Stimulated activated CD8-positive, alpha-beta memory T cell treated with anti-CD3 and anti-CD28 coated beads, Interleukin-4, amount 100 ng/mL, for 1 hour (primary cell): ENCODE measurements at places on chromosomes 6 and 20.

DNA sequence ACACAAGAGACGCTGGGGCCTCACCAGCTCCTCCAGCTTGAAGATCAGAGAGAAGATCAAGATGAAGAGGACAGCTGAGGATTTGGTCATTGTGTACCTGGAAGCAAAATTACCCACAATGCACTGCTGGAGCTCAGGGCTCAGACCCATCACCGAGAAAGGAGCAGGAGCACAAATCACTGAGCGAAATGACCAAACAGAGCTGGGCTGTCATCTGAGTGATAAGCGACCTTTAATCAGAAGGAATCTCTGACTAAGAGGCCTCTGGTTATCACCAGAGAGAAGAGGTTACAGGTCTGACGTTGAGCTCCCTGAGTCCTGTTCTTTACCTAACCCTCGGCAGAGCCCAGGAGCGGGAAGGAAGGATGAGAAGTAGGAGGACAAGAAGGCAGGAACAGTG, 47.5 kb upstream of the CDH22 start:
- DNase-seq = no peak

GRCh38 chr6:106659859-106660258, 30.5 kb downstream of the QRSL1 start:
- no peak for DNase-seq

- DNase-seq = no peak
These were observed 32.2 kb downstream of the ATP9A start for GRCh38 chr20:51735728-51736600.

- no peak for DNase-seq
These were observed 271.6 kb downstream of the FARS2 start for GRCh38 chr6:5532941-5533340.

DNA sequence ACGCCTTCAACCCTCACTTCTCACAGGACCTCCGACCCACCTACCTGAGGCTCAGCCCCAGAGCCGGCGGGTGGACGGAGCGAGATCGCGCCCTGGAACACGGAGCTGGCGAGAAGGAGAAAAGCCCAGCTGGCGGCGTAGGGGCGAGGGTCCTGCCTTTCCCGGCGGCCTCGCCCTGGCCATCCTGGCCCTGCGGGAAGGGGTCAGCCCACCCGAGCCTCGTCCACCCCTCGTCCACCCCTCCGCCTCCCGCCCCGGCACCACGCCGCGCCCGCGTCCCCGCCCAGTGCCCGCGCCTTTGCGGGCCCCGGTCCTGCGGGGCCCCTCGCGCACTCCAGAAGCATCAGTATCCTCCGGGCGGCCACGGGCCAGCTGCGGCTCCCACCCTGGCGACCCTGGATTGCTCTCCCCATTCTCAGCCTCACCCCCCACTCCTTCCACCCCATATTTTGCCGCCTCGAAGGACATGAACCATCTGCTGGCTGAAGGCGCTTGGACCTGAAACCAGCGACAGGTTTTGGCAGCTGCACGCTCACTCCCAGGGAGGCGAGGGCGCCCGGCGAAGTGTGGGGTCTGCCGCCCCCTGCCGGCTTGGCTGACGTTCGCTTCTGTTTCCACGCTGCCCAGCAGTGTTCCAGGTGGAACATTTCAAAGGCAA, 65.1 kb downstream of the PLG start:
- DNase-seq = no peak

- no peak for DNase-seq
These were observed at the start of gene RGL2 for GRCh38 chr6:33298773-33299236. TSS of gene RGL2 (minus strand) at chr6:33298942. CDS start at chr6:33298610, 332 bp downstream.

DNA sequence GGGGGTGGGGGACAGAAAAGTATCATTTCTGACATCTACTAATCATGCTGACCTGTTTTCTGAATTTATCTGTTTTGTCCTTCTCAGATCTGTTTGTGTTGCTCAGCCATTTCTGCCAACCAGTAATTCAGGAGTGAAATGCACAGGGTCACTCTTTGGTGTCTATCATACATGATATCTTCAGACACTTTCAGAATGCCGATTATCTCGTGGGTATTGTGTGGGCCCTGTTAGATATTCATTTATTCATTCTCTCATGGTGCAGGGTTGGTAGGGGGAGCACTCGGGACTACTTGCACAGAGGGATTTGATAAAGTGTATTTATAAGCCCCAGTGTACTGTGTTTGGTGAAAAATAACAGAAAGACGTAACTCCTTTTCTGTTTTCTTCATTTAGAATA, 101.2 kb upstream of the CITED2 start:
- DNase-seq = no peak

GRCh38 chr6:98834060-98835031, at the start of gene POU3F2:
TSS of gene POU3F2 (plus strand) at chr6:98834574. CDS start at chr6:98834874, 300 bp downstream.
- DNase-seq = no peak

GRCh38 chr20:62814709-62815065, 2.2 kb upstream of the COL9A3 start:
- no peak for DNase-seq

DNA sequence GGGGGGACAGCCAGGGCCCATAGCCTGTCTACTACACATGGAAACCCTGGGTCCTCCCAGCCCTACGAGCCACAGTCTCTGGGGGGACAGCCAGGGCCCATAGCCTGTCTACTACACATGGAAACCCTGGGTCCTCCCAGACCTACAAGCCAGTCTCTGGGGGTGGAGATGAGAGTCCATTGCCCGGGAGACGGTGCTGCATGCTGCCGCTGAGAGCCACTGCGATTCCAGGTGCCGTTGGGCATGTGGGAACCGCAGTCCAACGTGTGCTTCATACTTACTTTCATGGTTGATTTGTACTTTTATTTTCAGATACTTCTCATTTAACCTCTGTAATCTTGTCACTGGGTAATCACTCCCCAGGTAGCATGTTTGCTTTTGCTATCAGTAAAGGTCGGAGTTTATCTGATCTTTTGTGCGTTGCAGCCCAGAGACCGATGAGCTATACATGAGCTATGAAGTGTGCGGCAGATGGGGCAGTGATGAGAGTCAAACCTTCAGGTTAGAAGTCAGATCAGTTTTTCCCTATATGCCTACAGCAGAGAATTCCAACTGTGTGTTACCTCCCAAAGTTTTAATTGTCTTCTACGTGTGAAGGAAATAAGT, 58.2 kb downstream of the SMOC2 start:
- DNase-seq = no peak

- no peak for DNase-seq
These were observed 215.3 kb downstream of the RNGTT start for GRCh38 chr6:88748141-88748540.

DNA sequence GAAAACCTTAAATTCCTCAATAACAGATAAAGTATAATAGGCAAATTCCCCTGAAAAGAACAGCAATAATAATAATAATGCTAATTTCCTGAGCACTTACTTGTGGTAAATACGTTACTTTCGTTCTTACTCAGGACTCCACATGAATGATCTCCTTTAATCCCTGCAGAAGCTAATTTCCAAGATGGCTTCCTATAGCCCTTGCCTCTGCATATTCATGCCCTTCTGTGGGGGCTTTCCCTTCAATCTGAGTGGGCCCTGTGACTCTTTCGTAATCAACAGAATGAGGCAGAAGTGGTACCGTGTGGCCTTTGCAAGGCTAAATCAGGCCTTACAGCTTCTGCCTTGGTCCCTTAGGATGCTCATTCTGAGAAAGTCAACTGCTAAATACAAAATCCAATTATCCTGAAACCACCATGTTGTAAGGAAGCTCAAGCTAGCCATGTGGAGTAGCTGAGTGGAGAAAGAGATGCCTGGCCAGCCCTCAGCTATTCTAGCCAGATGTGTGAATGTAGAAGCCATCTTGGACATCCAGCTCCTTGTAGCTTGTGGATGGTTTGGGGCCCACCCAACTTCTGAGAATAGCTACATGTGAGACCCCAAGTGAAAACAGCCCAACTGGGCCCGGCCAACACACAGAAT, 50.5 kb downstream of the MCUR1 start:
- no peak for DNase-seq

- no peak for DNase-seq
These were observed 298.8 kb downstream of the GMDS start for GRCh38 chr6:1946583-1946982.

GRCh38 chr6:110517601-110518281, 41.3 kb upstream of the SLC22A16 start:
- no peak for DNase-seq

- no peak for DNase-seq
These were observed 75.4 kb upstream of the FRMD1 start for GRCh38 chr6:168154263-168154917.

- DNase-seq = no peak
These were observed 24.0 kb downstream of the AAR2 start for GRCh38 chr20:36260316-36260715.

DNA sequence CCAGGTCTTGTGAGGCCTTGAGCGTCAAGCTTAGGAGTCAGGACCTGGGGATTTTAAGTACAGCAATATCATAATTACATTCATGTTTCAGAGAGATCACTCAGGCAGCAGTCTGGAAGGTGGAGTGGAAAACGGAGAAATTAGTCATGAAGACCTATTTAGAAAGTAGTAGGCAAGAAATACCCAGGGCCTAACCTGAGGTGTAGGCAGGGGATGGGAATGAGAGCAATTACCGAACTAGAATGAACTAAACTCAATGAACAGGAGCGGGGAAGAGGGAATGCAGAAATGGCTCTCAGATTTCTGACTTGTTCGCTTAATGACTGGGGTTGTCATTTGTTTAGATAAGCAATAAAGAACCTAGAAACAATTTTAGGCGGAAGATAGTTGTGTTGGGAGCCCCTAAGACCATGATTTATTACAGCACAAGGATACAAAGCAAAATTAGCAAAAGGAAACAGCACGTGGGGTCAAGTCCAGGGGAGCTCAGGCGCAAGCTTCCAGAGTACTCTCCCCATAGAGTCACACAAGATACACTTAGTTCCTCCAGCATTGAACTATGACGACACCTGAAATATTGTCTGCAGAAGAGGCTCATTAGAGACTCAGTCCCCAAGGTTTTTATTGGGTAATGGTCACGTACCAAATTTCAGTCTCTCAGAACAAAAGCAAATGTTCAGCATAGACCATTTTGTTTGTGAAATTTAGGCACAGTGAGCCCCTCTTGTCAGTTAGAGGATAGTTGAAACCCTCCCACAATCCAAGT, 178.8 kb upstream of the AKAP12 start:
- no peak for DNase-seq

DNA sequence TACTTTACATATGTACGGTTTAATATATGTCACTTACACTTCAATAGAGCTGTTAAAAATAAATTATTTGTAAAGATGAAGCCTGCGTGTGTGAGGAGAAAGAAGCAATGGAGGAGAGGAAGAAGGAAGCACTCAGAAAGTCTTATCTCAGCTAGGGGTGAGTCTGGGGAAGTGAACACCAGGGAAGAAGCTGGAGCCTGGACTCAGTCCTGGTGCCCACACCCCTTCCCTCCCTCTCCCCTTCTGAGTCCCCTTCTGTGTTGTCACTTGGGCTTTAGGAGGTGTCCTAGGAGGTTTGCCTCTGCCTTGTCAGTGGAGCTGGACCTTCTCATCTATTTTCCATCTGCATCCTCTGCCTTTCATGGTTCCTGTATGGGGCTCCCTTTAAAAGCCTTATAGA, 1.9 kb downstream of the SIRPB2 start:
- no peak for DNase-seq

DNA sequence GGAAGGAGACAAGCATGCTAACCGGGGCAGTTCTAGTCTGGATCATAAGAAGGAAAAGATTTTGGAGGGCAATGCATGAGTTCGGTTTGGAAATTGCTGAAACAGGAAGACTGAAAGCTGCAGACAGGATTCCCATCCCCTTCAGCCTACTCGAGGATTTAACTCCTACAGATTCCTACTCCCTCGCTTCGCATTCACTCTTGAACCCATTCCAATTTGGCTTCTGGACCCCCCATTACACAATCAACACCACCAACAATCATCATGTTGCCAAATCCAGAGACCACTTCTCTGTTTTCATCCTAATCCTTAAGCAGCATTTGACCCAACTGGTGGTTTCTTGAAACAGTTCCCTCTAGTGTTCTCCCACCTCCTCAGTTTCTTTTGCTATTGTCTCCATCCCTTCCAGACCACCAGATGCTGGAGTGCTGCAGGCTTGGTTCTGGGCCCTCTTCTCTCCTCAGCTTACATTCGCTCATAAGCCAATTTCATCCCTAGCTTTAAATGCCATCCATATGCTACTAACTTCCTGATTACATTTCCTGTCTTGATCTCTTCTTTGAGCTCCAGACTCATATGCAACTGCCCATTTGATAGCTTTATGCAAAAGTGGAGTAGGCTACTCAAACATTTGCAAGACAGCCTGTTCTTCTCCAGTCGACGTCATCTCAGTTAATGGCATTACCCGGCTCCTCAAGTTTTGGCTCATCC, 66.5 kb downstream of the DTNBP1 start:
- DNase-seq = no peak

- DNase-seq = no peak
These were observed 43.5 kb downstream of the TTI1 start for GRCh38 chr20:37989601-37990295.

- DNase-seq = no peak
These were observed 129.3 kb downstream of the KLHL32 start for GRCh38 chr6:97053643-97054411.

GRCh38 chr20:59692139-59692538, 87.8 kb downstream of the PHACTR3 start:
- no peak for DNase-seq

- no peak for DNase-seq
These were observed 93.2 kb downstream of the NKAIN2 start for GRCh38 chr6:123896869-123897268.

GRCh38 chr6:90894285-90895130, 307.6 kb upstream of the MAP3K7 start:
- no peak for DNase-seq

- DNase-seq = no peak
These were observed 16.8 kb downstream of the LAMA4 start for GRCh38 chr6:112237595-112237994.

DNA sequence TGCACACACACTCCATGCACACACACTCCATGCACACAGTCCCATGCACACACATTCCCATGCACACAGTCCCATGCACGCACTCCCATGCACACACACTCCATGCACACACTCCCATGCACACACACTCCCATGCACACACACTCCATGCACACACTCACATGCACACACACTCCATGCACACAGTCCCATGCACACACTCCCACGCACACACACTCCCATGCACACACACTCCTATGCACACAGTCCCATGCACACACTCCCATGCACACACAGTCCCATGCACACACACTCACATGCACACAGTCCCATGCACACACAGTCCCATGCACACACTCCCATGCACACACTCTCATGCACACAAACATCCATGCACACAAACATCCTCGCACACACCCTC, 168.4 kb downstream of the TTLL2 start:
- no peak for DNase-seq

DNA sequence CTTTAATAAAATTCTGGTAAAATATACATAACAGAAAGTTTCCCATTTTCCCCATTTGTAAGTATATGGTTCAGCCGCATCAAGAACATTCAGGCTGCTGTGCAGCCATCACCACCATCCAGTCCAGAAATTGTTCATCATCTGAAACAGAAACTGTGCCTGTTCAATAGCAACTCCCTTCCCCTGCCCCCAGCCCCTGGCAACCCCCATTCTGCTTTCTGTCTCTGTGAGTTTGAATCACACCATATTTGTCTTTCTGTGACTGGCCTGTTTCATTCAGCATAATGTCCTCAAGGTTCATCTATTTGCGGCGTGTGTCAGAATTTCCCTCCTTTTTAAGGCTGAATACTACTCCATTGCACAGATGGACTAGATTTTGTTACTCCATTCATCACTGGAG, 19.1 kb downstream of the VSTM2L start:
- no peak for DNase-seq

- no peak for DNase-seq
These were observed 239.6 kb downstream of the ERMARD start for GRCh38 chr6:169991031-169991390.
